ENCODE measurements at places on chromosomes 4 and X. TPM values are rescaled to one million over a fixed set of nuclear protein-coding genes. Genes with fewer than 3 reads are reported as not detected.

SSX3 gene
- total RNA-seq = not detected

UCP1 gene
- total RNA-seq = not detected

BRS3 gene
- total RNA-seq = not detected

ATP5ME gene
- total RNA-seq = 173 TPM

ADH6 gene
- total RNA-seq = 45.5 TPM
